Neural progenitor cell (in vitro differentiated cells): ENCODE measurements at places on chromosomes 1 and 21.
A peak's percentile ranks its signal among the peaks of the same experiment; 100 is the strongest.

GRCh38 chr21:38699048-38699447 lies 106.7 kb upstream of the ETS2 start:
- DNase-seq = peak; percentile 15

DNA sequence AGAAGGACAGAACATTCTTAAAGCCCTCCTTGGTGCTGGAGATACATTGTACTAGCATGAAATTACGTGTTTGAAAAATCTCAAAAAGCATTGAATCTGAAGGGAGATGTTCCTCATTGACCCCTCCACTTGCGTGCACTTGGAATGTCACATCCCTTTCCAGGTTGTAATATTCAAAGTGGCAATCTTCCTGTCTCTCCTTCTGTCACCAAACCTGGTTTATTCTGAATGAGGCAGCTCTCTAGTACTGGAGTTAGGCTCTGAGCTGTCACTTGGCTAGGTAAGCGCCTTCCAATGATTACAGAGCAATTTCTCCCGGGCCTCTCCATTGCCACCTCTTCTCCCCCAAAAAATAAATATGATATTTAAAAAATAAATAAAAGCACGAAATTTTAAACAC lies 855 bp downstream of the DSCAM start:
- no peak for DNase-seq

- DNase-seq = no peak
Observed at GRCh38 chr1:3237994-3238702, 169.1 kb downstream of the PRDM16 start.

DNA sequence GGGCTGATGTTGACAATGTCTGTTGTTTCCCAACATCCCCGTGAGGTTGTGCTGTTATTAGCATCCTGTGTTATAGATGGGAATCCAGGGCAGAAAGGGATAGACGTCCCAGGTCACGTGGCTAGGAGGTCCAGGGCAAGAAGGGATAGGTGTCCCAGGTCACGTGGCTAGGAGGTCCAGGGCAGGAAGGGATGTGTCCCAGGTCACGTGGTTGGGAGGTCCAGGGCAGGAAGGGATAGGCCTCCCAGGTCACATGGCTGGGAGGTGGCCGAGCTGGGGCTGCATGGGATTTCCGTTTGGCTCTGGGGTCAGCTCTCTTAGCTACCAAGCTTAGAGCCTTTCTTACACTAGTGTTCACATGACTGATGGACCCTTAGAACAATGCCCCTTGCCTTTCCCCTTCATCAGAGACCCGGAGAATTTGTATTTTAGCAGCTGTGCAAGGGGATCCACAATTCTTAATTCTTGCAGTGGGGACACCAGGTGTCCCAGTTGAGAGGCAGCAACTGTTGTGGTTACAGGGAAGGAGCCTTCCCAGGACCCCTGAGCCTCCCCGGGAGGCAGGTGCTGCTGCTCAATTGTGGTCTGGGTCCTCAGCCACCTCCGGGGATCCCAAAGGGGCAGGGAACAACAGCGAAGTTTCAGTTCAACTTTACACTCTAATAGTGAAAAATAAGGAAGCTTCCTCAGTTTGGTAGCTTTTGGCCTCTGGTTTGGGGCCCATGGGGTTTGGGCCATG lies 69.2 kb downstream of the UMODL1 start:
- no peak for DNase-seq

DNA sequence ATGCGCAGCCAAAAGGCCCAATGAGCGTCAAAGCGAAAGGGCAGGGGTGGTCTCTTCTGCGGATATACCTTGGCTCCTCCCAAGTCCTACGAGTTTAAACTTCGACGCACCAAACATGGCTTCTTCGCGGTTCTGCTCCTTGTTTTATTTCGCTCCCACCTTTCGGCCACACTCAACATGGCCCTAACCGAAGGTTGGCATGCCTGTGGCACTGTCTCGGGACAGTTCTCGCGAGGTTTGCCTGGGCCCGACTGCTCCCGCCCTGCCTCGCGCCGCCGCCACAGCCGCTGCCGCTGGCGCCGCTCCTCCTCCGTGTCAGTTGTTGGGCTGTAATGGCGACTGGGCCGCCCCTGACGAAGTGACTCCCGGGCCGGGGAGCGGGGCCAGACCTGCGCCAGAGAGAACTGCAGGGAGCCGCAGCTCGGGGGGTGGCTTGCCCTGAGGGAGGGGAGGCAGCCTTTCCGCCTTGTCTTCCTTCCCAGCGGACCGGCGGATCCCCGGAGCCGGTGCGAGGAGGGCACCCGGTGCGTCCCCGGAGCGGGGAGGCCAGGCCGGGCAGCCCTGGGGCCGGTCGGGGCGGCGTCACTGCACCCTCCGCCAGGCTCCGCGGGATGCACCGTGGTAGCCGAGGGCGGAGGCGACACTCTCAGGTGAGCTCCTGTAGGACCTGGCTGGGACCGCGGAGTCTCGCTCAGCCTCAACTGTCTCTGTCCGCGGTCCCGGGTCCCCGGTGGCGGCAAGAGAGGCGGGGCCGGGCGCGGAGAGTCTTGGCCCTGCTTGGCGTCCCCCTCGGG lies at the start of gene CEP350:
TSS of gene CEP350 (plus strand) at position 318 of the 794 bp plus-strand sequence. CDS start 31,372 bp downstream, outside the sequence.
- peak; percentile 99 for DNase-seq

DNA sequence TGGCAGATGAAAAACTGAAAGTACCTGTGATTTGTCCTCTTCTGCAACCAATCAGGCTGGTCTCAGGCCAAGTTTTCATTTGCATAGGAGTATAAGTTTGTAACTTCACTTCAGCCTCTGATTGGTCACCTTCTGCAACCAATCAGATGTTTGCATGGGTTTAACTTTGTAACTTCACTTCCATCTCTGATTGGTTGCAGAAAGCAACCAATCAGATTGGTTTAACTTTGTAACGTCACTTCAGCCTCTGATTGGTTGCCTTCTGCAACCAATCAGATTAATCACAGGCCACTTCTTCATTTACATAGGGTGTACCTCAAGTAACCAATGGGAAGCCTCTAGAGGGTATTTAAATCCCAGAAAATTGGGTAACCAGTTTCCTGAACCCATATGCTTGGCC lies 18.9 kb upstream of the TUT4 start:
- DNase-seq = no peak

GRCh38 chr1:169924829-169925228 lies 31.1 kb upstream of the SCYL3 start:
- DNase-seq = no peak

DNA sequence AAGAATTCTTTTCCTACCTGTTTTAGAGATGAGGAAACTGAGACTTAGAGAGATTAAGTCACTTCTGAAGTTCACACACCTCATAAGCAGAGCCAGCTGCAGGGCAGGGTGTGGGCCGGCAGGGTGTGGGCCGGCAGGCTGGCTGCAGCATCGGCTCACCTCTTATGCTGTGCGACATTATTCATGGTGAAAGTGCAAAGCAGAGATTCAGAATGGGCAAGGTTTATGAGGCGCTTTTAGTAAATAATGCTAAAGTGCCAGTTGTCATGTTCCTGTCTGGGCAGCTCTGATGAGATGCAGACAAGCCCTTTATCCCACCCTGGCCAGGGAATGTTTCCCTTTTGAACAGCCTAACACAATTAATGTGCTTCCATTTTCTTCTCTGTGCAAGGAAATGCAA lies 14.6 kb downstream of the MAB21L3 start:
- no peak for DNase-seq

DNA sequence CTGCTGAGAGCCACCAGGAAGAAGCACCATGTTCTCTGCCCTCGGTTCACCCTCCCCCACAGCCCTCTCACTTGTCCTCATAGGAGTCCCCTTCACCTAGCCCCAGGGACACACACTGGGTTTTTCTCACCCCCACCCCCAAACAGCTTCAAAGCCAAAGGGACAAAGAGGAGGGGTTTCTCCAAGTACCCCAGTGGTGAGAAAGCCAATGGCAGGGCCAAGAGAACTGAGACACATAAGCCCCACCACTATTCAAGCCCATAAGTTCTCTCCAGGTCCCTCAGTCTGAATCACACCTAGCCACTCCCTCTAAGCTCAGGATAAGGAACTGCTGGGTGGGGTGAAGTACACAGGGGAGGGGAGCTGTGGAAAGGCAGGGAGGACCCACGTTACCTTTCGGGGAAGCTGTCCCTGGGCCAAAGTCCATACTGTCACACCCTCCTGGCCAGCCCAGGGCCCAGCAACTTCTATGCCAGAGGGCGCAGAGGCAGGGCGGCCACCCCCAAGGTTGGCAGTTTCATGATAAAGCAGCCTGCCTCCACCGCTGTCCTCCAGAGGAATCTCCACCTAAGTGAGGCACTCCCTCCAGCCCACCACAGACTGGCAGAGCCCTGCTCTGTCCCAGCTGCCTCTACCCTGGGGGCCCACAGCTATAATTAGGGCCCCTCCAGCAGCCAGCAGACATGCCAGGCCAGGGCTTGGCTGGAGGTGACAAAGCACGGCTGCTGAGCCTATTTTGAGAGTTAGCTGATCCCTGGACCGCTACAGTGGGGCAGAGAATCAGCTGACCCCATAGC lies 39.0 kb upstream of the PPP1R15B start:
- peak; percentile 24 for DNase-seq
